ENCODE measurements at places on chromosomes 5 and 9. TPM values are rescaled to one million over a fixed set of nuclear protein-coding genes. Genes with fewer than 3 reads are reported as not detected.

DNA sequence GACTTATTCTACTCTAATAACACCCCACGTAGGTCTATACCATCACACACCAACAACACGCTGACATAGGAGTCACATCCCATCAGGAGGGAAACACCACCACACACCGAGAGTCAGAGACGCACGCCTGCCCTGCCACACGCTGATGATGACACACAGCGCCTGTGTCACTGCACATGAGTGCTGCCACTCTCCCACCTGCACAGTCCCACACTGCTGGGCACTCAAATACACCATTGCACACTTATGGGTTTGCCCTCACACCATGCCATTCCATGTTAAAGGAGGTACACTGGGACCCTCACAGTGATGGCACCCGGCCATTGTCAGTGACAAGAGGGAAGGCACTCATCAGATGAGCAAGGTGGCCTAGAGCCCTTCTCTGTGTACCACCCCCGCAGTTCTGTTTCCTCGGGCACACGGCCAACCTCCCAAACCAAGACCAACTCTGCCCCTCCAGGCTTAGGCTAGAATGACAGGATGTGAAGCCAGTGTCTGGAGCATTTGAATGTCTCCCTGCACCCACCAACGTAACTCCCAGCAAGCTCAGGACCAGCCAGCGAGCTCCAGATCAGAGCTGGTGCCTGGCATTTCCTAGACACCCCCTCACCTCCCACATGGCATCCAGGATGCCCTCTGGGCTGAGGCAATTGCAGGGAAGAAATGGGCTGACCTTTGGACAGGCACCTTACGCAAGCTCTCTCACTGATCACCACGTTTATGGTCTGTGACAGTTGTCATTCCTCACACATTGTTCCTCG is 3.6 kb upstream of the CPLX2 start:
- no peak for DNase-seq

GRCh38 chr9:75238311-75238976 is 150.1 kb downstream of the OSTF1 start:
- DNase-seq: peak; percentile 90

ZNF658 gene
- total RNA-seq: 5.9 TPM

GRCh38 chr9:120507936-120508510 is 71.9 kb downstream of the CDK5RAP2 start:
- no peak for DNase-seq

- no peak for DNase-seq
These were observed 11.8 kb downstream of the TBC1D13 start for GRCh38 chr9:128798896-128799295.

DNA sequence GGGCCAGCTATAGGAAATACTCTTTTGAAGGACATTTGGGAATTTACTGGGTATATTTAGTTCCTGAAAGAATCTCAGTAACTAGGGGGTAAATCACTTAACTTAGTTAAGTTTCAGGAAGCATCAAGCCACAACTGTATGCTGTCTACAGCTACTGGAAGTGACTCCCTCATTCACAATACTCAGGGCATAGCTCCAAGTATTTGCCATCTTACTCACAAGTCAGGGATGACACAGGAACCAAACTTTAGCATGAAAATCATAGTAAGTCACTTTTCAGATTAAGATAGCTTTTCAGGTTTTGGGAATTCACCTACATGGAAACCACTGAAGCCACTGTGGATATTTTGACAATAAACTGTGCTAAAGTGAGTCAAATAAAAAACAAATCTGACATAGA is 242.4 kb upstream of the ATP10B start:
- peak; percentile 62 for DNase-seq

DNA sequence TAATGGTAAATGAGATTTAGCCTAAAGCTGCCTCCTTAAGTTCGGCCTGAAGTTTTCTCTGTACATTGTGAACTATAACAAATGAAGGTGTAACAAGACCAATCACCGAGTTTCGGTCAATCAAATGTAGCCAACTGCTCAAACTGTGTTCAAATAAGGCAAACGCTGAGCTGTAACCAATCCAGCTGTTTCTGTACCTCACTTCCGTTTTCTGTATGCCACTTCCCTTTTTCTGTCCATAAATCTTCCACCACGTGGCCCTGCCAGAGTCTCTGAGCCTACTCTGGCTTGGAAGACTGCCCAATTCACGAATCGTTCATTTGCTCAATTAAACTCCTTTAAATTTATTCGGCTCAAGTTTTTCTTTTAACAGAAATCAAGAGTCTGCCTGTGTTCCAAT is 193.5 kb upstream of the KLF9 start:
- DNase-seq: no peak

DNA sequence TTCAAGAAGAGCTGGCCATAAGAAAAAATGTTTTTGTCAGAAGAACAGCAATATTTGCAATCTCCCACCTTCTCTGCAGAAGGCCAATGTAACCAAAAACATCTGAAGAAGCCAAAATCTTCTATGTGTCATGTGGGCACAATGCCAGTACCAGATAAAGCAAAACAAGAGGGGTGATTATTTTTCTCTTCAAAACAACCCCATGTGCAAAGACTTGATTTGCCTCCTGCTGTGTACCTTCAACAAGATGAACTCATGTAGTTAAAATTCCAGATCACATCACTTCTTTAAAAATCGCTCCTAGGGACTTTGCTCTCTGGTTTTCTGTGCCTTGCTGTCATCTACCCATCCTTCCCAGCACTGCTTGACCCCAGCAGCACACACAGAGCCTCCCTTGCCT is 134.0 kb upstream of the MAP3K1 start:
- DNase-seq: no peak

GRCh38 chr5:64632251-64632650 is 58.1 kb upstream of the SHISAL2B start:
- DNase-seq: no peak

CYLC2 gene
- total RNA-seq: not detected

GRCh38 chr9:16619402-16619801 is 251.1 kb downstream of the BNC2 start:
- DNase-seq: no peak

DNA sequence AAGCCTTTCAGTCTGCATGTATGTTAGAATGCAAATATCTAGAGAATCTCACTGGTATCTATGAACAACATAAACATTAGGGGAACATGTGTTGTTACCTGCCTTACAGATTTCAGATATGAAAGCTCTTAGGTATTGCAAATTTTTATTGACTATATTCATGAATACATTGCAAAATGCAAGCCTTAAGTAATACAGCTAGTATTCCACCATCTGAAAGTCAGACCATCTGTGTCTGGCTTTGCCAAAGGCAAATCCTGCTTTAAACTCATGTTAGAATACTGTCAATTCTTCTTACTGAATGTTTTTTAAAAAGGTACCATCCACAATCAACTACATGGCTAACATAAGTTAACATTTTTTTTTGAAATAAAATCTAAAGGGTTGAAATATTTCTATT is 215.6 kb downstream of the AP3B1 start:
- DNase-seq: no peak

EIF4E1B gene
- total RNA-seq: not detected

RNF44 gene
- total RNA-seq: 2.1 TPM

- no peak for DNase-seq
These were observed 9.0 kb upstream of the DCP2 start for GRCh38 chr5:112967520-112968083.

DNA sequence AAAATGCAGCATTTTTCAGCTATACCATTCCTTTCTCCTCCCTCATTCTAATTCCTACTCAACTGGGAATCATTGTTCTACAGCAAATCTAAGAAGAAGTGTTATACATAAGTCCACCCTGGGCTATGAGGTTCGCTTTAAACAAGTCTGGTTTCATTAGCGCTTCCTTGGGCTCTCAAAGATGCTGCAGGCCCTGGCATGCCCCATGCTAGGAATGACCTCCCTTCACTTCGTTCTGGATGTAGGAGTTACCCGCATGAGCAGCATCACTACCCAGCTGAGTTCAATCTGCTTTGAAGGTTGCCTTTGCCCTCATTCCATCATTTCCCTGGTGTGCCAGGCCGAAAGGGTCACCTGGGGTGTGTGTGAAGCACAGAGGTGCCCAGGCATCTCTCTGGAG is 35.4 kb downstream of the F2R start:
- peak; percentile 41 for DNase-seq

POU5F2 gene
- 0.64 TPM for total RNA-seq

WDR31 gene
- total RNA-seq: 1.6 TPM

DNA sequence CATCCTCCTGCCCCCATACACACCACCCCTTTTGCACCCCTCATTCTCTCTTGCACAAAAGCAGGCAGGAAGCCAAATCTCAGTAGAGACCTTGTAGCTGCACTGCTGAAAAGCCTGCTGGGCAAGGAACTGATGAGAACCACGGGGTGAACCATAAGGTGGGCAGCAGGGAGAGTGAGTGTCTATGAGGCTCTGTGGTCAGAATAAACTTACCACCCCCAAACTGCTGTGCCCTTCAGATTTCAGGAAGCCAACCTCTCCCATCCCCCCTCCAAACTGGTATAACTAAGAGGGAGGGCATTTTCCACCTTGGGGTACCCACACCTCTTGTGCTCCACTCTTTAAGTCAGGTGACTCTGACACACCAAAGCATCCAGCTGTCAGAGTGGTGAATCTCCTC is 471.4 kb downstream of the SPOCK1 start:
- DNase-seq: no peak

GRM6 gene
- total RNA-seq: not detected

SLC9A3 gene
- 0.64 TPM for total RNA-seq

GRCh38 chr9:41229408-41230401 is 40.6 kb upstream of the ZNG1F start:
- DNase-seq: peak; percentile 31

GRCh38 chr5:115087951-115088350 is 81.8 kb downstream of the TRIM36 start:
- no peak for DNase-seq

RNF130 gene
- total RNA-seq: 16.8 TPM

- DNase-seq: peak; percentile 40
These were observed 89.6 kb downstream of the SPRY4 start for GRCh38 chr5:142235050-142235797.

DMGDH gene
- 11.6 TPM for total RNA-seq

- DNase-seq: peak; percentile 88
These were observed 154.7 kb downstream of the WDR70 start for GRCh38 chr5:37533851-37534250.

- DNase-seq: peak; percentile 76
These were observed 49.2 kb upstream of the STXBP1 start for GRCh38 chr9:127562841-127563401.

DNA sequence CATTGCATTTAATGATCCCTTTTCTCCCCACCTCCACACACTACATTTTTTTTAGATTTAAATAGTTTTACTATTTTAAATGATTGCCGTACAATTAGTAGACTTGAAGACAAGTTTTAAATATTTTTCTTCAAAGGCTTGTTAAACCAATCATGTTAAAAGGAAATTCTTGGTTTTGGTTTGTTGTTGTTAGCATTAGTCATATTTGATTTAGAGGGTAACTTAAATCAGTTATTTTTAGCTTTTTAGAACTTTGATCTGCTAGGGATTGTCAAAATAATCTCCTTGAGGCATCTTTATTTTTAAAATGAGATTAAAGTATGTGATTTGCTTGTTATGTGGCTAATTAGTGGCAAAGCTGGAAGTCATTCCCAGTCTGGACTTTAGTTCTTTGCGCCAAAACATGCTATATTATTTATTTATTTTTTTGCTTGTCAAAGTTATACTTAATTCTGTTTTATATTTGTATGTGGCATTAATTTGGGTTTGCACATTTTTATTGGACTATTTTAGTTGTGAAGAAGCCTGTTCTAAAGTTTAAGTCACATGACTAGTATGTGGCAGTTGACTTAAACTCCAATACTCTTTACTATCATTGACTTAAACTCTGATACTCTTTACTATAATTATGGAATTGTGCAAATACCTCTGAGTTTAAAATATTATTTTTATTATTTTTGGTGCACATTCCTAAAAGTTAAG is 14.7 kb downstream of the ITGA1 start:
- no peak for DNase-seq

- DNase-seq: peak; percentile 97
These were observed 53.7 kb downstream of the LHFPL2 start for GRCh38 chr5:78594610-78595457.

FOXD4 gene
- 0.26 TPM for total RNA-seq

DNA sequence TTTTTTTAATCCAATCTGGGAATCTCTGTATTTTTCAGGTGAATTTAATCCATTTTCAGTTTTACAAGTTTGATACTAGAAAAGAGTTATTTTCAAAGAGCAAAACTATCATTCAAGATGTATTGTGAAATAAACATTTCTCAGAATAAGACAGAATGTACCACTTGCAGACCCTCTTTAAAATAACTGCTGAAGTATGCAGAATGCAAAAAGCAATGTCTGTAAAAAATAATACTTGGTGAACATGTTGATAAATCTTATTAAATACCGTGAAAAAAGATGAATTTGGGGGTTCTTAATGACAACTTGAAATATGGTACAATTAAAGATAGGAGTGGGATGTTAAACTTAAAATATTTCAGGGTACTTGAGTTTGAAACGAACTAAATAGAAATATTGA is 26.1 kb upstream of the RASA1 start:
- no peak for DNase-seq

DNA sequence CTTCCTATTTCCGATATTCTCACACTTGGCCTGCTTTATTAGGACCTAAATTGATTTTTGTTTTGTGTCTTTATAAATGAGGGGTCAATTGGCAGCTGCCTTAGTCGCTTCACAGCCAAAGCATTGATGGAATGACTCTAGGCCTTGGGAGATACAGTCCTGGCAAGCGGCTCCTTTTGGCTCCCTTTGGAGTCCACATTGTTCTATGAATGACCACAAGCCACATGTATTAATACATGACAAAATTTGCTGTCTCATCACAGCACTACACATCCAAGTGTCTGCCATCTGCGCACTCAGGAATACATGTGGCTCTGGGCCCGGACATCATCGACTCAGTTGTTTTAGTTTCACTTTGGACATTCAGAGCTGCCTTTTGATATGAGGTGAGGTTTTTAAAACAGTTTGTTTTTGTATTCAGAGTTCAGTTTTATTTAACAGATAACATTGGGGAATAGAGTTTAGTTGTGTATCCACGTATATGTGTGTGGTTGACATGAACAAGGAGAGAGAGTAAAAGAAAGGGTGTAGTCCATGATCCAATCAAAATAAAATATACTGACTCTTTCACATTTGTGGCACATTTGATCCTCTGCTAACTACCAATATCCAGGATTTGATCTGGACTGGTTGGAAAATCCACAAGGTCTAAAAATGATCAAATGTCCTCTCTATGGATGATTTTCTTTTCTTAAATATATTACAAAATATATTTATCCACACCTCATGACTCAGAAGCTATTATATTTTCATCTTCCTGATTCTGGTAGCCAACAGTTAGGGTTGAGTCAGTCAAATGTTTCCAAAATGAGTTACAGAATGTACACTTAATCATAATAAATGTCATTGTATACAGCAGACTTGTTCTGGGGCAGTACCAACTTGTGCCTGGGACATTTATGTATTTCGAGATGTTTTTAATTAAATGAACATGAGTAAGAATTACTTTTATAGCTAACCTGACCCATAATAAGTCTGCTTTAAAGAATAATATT is 114.0 kb upstream of the MTAP start:
- DNase-seq: peak; percentile 95

- DNase-seq: no peak
These were observed 56.6 kb downstream of the HSD17B3 start for GRCh38 chr9:96245399-96245798.

- DNase-seq: no peak
These were observed 92.5 kb downstream of the SIL1 start for GRCh38 chr5:139105621-139106071.

- no peak for DNase-seq
These were observed 15.9 kb upstream of the IFNA14 start for GRCh38 chr9:21255538-21256212.

- peak; percentile 64 for DNase-seq
These were observed 396.0 kb upstream of the ZNF608 start for GRCh38 chr5:125142458-125142857.
